NB4 (cell line): ENCODE measurements at places on chromosomes 7 and 10.
A peak's percentile ranks its signal among the peaks of the same experiment; 100 is the strongest.

DNA sequence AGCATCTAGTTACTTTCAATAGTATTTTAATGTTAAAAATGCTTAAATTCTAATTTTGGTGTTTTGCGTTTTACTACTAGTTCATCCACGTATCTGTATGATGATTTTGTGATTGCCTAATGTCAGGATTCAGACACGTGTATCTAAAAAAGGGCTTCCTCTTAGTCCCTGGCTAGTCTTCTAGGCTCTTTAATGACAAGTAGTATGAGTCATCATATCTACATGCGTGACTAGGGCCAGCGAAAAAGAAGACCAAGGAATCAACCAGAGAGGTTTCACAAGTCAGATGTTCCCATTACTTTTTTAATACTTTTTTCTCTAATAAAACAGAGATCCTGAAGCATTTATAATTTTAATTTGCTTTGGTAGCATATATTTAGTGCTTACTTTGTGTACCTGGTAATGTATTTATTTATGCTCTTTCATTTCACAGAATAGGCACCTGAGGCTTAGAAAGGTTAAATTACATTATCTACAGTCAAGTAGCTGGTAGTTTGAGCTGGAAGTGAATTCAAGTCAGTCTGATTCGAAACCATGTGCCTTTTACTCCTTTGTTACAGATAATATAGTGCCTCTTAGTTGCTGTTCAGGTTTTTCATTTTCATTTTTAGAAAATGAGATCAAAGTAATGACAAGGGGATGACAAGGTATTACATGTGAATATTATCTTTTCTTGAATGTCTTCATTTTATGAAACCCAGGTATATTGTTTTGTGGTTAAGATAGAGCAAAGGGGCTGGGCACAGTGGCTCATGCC is 140.3 kb downstream of the FOXP2 start:
- DNase-seq = peak; percentile 74

DNA sequence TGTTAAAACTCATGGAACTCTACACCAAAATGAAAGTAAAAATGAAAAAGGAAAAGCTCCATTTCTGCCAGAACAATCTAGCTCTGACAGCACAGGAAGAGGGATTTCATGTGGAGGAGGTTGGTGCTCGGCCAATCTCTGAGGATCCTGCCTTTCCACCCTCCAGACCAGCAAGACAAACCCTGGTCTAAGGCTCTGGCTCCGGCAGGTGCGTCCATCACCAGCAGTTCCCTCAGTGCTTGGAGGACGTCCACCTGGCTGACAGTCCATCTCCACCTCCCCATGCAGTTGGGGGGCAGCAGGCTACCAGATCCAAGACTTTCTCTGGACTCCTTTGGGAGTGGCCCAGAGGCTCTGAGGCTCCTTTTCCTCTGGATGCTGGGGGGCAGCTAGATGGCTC is 25.0 kb upstream of the LOXL4 start:
- no peak for DNase-seq

- DNase-seq = no peak
Observed at GRCh38 chr10:73019100-73019499, 64.5 kb upstream of the PLA2G12B start.

DNA sequence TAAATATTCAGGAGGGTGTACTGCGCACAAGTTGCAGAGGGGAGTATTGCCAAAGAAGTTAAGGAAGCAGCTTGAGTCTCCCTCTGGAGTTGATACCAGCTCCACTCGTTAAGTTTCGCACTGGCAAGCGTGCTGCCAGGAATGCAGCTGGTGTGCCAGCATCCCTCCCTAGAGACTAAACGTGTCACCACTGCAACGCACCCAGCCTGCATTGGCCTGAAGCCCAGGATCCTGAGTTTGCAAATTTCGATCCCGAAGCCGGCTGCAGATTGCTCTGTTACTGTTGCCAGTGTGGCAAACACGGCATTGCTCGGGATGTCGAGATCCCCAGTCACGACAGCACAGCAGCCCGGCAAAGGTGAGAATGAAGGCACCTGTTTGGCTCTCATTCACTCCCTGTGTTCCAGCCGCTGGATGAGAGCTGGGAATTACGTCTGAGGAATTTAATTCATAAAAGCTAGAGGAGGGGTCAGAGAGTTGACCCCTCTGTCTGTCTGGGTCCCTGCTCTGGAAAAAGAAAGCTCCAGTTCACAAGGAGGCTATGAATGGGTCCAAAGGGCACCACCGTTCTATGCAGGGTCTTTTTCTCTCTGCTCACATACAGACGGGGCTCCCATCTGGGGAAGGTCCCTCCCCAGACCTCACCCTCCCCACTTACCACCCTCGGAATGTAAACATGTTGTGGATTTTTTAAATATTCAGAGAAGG is 61.0 kb downstream of the NRP1 start:
- DNase-seq = no peak

DNA sequence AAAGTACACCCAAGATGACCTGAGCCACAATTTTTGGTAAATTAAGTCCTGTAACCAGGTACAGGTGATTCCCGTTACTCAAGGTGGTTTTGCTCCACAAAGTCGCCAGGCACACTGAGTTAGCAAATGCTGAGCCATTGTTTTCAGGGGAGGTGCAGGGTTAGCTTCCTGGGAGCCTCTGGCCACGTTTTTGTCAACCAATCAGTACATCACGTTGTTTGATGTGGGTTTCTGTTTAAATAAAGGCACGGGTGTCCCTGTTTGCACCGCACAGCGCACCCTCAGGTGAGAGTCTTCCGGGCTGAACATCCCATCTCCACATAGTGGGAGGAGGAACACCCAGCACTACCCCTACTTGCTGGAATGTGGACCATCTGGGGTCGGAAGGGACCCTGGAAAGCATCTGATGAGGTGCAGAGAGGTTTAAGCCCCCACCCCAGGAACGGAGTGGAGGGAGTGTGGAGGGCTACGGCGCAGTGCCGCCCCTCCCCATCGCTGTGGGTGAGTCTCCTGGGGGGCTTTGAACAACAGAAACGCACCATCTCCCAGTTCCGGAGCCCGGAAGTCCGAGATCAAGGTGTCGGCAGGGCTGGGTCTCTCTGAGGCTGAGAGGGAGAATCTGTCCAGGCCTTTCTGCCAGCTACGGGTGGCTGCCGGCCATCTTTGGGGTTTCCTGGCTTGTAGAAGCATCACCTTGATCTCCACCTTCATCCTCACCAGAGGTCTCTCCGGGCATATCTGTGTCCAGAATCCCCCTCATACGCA is 42.5 kb downstream of the PRKAG2 start:
- DNase-seq = no peak

GRCh38 chr7:37768611-37769010 is 79.8 kb upstream of the NME8 start:
- DNase-seq = no peak

- no peak for DNase-seq
Observed at GRCh38 chr7:81839708-81840369, 70.0 kb upstream of the HGF start.

DNA sequence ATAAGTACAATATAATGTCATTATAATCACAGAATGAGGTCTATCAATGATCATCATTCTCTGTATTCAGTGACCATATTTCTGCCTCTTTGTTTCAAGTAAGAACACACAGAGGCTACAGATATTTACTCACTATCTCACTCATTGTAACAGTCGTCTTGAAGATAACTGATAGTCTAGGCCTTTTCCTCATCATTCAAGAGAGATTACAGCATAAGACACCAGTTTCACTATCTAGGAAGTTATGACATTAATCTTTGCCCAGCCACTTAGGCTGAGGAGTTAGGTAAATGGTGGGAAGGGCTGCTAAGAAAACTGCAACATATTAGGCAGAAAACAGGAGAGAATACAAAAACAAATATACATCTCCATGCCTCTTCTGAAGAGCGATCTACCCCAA is 125.3 kb downstream of the CHCHD3 start:
- no peak for DNase-seq

- DNase-seq = no peak
Observed at GRCh38 chr7:139647085-139647484, 123.6 kb downstream of the CLEC2L start.

DNA sequence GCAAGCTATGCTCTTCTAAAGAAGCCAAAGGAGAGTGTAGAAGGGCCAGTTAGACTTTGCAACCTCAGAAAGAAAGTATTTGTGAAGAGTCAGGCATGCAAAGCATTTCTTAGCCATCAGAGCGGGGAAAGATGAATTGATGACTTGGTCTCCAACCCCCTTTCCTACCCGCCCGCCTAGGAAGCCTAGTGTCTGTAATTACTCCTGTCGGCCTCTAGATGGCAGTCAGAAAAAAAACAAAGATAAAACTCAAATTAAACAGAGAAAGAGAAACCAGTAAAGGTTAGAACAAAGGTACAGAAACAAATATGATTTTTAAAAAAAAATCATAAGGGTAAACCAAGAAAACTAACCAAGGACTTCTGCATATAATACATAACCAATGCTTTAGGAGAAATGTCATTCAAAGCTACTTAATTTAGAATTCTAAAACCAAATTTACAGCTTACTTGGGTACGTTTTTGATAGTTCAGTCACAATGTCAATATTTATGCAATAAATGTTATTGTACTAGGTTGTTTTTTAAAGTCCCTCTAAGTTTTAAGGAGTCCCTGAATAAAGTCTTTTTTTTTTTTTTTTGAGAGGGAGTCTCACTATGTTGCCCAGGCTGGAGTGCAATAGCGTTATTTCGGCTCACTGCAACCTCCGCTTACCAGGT is 97.6 kb downstream of the LYZL1 start:
- peak; percentile 21 for DNase-seq

GRCh38 chr7:152402384-152403250 is 33.2 kb downstream of the KMT2C start:
- DNase-seq = no peak

DNA sequence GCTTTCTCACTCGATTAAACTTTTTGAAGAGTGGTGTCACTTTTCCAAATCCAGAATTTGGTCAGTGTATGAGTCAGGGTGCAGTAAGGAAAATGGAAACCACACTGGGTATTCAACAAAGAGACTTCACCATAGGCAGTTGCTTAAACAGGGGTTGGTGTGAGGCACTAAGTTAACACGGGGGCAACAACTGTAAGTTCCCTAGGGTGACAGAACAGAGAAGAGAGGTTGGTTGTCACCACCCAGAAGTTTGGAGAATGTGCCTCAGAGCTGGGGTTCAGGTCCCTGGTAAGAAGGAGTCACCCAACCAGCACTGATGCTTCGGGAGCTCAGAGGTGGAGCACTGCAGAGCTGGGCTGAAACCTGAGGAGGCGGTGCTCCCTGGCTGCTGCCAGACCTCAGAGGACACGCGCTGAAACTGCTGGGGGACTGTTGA is 170.4 kb downstream of the ARID5B start:
- DNase-seq = no peak

- DNase-seq = no peak
Observed at GRCh38 chr10:109969760-109970346, 37.9 kb upstream of the ADD3 start.

- DNase-seq = no peak
Observed at GRCh38 chr10:7378602-7379403, 32.0 kb downstream of the SFMBT2 start.

- DNase-seq = peak; percentile 9
Observed at GRCh38 chr7:123498601-123499000, 35.8 kb downstream of the IQUB start.

GRCh38 chr7:140889150-140889549 is 35.6 kb downstream of the BRAF start:
- DNase-seq = no peak

GRCh38 chr7:37061849-37062559 is 337.7 kb upstream of the AOAH start:
- no peak for DNase-seq

DNA sequence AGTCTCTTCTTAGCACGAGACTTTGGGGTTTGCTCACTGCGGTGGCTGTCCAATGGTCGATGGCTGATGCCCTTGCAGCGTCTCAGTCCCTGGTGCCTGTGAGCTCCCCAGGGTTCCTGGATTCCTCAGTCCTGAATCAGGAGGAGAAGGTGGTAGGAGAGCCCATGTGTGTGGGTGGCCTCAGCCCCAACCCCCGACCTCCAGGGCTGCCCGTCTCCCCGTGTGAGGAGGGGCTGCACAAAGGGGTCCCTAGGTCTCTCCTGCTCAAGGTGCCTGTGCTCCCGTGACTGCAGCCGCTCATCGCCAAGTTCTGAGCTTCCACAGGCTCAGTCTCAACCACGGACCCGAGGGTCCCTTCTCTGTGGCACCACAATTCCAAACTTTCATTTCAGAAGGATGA is 142.9 kb downstream of the VIPR2 start:
- DNase-seq = no peak

- DNase-seq = peak; percentile 42
Observed at GRCh38 chr10:24518981-24519597, 204.6 kb downstream of the ARHGAP21 start.

DNA sequence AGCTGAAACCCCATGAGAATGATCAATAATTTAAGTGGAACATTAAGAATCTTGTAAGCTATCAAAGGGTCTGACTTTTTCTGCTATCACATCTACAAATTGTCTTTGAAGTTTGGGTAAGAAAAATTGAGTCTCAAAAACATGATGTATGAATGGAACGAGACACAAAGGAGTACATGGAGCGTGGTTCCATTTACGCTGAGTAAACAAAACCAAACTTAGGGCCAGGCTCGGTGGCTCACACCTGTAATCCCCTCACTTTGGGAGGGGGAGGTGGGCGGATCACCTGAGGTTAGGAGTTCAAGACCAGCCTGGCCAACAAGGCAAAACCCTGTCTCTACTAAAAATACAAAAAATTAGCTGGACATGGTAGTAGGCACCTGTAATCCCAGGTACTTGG is 24.3 kb downstream of the SMC3 start:
- no peak for DNase-seq

GRCh38 chr10:8047452-8048280 is 6.8 kb upstream of the GATA3 start:
- no peak for DNase-seq

GRCh38 chr10:99234041-99234790 is 1.4 kb downstream of the HPSE2 start:
- DNase-seq = peak; percentile 91

DNA sequence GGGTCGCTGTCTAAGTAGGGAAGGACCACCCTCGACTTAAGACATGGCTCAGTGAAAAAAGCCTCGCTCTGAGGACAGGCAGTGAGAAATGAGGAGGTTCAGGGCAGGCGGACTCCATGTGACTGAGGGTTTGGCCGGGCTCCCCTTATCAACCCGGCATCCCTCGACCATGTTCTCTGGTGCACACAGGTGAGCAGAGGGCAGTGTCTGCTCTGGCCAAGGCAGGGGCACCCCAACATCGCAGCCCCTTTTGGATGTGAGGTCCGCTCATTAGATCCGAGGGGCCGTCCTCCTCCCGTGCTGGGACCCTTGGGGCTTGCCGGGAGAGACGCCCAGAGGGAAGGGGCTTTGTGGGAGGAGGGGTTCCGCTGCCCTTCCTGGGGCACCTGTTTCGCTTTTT is 475.1 kb downstream of the DNAJB6 start:
- no peak for DNase-seq

DNA sequence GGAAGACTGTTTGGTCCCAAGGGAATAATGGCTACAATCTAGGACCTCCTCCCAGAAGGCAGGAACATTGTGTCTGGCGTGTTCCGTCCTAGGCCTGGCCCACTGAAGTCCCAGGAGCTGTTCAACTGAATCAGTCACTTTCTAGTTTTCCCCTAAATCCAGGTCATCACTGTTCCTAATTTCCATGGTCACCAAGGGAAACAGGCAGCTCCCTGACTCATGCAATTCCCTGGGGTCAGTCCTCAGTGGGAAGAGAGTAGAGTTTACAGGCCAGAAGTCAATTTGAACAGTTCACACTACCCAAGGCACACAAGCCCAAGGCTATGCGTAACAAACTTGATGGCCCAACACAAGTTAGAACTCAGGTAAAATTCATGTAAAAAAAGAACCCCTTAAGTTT is 44.0 kb downstream of the CREB3L2 start:
- DNase-seq = no peak
